Activated CD4-positive, alpha-beta T cell treated with anti-CD3 and anti-CD28 coated beads for 36 hours (primary cell): ENCODE measurements at places on chromosomes 7 and 10.

DNA sequence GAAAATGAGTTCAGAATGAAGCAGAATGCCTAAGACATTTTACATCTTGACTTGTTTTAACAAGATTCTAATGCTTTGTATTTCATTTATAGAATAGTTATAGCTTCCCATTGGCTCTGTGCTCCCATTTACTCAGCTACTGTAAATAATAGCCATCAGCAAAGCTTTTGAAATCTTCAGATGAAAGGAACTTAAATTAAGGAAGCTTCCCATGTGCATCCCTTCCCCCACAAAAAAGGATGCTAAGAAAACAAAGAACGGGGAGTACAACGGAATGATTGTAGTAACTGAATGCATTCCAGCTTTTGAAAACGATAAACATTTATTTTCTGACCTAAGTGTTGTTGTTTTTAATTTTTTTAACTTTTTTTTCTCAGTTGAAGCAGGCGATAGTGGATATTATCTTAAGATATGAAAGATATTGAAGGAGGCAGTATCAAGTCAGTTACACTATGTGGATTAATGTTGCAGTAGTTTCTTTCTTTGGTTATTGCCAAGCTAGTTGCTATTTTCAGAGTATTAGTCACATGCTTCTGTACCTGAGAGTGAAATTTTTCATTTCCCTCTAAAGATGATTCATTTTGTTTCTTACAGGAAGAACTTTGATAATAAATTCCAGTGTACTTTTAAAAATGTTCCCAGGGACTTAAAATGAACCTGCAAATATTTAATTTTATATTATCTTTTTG, 129.2 kb downstream of the KCND2 start:
- DNase-seq = no peak

GRCh38 chr7:43076189-43076605, 36.2 kb upstream of the HECW1 start:
- peak; percentile 41 for DNase-seq

GRCh38 chr7:19106241-19107080, 11.0 kb downstream of the TWIST1 start:
- no peak for DNase-seq

- no peak for DNase-seq
Measured at GRCh38 chr10:44416021-44416771, 31.3 kb upstream of the CXCL12 start.
